ENCODE measurements at places on chromosomes 3 and 15.

DNA sequence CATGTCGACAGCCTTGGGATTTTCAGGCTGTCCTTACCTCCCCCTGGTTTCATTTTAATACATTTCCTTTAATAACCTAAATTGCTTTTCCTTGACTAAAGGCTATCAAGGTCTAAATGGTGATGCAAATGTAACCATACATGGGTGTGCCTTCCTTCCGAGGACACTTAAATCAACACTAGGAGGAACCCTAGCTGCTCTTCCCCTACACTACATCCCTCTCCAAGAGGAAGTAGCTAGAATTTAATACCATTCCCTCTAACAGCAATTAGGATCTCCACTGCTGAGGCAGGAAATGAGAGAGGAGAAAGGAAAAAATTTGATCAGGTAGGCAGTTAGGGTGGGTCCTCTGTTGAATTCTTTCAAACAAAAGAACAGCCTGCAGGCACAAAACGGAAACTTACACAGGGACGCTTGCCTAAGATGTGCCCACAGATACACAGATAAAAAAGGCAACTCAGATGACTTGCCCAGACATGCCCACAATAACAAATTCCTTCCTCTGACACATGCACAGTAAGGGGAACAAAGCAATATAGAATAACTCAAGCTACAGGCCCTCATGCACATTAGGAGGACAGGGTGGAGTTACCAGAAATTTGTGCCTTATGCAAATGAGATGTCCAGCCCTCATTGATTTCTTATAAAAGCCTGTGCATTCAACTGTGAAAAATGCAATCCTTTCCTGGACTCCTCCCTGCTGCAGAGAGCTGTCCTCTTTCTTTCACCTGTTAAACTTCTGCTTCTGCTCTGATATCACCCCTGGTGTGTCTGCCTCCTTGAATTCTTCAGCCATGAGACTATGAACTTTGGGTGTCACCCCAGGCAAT is 1024.4 kb upstream of the CADM2 start:
- peak; percentile 77 for DNase-seq

GRCh38 chr3:173921732-173922131 is 524.2 kb downstream of the NLGN1 start:
- DNase-seq: no peak

- DNase-seq: no peak
These were observed 24.9 kb downstream of the NXPE3 start for GRCh38 chr3:101803939-101804338.

- DNase-seq: no peak
These were observed 228.1 kb downstream of the ADAMTS9 start for GRCh38 chr3:64459711-64460110.

- no peak for DNase-seq
These were observed 6.9 kb downstream of the COL7A1 start for GRCh38 chr3:48588230-48588629.

- DNase-seq: no peak
These were observed 39.6 kb downstream of the FAM3D start for GRCh38 chr3:58626841-58627569.

GRCh38 chr3:49636883-49637609 is 37.1 kb upstream of the APEH start:
- no peak for DNase-seq

GRCh38 chr3:64638981-64639481 is 48.8 kb downstream of the ADAMTS9 start:
- DNase-seq: no peak

DNA sequence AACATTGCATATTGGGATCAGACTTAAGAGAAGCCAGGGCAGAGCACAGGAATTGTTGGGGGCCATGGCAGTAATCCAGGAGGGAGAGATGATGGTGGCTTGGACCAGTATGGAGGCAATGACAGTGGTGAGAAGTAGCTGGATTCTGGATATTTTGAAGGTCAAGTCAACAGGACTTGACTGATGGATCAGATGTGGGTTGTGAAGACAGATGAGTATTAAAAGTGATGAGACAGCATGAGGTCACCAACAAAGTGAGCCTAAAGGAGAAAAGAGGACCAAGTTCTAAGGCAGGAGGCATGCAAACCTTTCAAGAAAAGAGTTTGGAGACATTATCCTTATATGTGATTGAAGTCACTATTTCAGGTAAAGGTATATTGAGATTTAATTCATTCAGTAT is 56.6 kb upstream of the TIPARP start:
- DNase-seq: no peak

- peak; percentile 57 for DNase-seq
These were observed 39.2 kb upstream of the BCL2A1 start for GRCh38 chr15:80010131-80010673.

- no peak for DNase-seq
These were observed 11.1 kb upstream of the ECT2 start for GRCh38 chr3:172739462-172739861.

DNA sequence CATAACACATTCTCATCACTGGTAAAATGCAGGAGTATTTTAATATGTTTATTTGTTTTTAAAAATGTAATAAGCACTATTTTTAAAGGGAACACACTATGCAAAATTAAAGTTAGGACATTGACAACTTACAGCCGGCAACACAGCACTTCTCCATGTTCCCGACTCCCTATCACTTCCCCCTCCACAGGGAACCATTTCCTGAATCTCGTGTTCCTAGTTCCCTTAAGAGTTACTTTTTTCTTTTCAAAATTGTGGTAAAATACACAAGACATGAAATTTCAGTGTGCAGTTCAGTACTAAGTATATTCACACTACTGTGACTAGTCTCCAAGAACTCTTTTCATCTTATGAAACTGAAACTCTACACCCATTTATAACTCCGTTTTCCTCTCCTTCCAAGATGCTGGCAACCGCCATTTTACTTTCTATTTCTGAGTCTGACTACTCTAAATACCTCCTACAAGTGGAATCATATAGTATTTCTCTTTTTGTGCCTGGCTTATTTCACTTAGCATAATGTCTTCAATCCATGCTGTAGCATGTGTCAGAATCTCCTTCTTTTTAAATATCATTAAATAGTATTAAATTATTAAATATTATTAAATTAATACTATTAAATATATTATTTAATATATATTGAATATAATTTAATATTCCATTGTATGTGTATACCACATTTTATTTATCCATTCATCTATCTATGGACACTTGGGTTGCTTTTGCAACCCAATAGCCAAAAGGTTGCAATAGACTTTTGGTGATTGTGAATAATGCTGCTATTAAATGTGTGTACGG is 25.9 kb upstream of the UBE2Q2 start:
- no peak for DNase-seq

GRCh38 chr15:29988701-29989100 is 94.1 kb upstream of the GOLGA8J start:
- no peak for DNase-seq

- no peak for DNase-seq
These were observed 761.7 kb downstream of the VGLL3 start for GRCh38 chr3:86229086-86229774.

GRCh38 chr3:166071-166470 is 30.5 kb upstream of the CHL1 start:
- DNase-seq: no peak

- no peak for DNase-seq
These were observed 83.6 kb downstream of the NSUN3 start for GRCh38 chr3:94146455-94146854.

- DNase-seq: no peak
These were observed 69.5 kb downstream of the KCNAB1 start for GRCh38 chr3:156189927-156190326.

- DNase-seq: no peak
These were observed 69.3 kb downstream of the MESD start for GRCh38 chr15:80920271-80920699.

DNA sequence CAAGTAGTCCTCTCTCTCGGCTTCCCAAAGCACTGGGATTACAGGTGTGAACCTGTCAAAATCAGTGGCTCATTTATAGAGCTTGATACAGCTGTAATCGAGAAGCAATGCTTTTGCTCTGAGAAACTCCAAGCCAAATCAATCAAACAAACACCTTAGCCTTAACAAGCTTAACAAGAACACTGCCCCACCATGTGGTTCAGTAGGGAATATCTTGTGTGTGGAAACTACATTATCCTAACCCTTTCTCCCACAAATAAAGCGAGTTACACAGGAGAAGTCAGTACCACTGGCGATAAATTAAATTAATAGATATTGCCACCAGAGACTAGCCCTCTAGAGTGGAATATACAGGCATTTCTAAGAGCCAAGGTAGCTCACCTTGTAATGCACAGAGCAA is 13.9 kb downstream of the CDAN1 start:
- no peak for DNase-seq

DNA sequence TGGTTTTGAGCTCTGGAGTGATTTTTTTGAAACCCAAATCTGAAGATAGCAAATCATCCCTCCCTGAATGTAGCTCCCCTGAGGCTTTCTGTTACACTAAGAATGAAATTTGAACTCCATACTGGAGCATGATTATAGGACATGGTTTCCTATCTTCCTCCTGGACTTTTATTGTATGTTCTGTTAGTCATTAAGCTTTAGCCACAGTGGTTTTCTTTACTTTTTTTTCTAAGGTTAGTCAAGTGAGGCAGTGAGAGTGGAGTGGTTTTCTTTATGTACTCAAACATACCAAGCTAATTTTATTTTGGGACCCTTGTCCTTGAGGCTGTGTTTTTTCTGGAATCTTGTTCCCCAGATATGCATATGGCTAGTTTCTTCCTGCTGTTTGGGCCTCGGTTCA is 55.2 kb upstream of the FRMD4B start:
- no peak for DNase-seq

DNA sequence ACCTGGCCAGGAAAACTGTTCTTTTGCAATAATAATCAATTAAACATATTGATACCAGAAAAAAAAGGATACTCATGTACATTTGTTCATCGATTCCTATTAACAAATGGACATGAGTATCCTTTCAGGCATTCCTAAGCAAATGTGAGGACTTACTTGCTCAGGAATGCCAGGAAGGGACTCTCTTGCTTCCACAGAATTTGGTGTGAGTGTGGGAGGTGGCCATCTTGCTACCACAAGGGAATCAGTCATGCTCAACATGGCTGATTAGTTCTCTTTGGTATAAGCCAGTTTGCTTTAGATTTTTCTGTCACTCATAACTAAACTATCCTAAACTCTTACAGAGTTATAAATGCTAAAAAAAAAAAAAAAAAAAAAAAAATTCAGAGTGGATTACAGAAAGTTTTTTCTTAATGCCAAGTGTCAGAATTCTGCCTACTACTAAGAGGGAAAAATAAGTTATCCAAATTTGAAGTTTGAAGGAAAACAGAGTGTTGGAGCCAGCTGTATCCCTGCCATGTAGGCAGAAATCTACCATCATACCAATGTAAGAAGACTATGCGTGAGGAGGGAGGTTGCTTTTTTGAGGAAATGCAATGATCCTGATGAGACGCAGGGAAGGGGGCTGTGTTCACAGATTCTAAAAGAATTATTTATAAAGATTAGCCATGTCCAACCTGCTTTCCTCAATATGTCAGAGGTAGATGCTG is 98.7 kb downstream of the PLD1 start:
- no peak for DNase-seq

GRCh38 chr15:52109559-52110451 is 2.8 kb downstream of the BCL2L10 start:
- no peak for DNase-seq

GRCh38 chr3:34268032-34268709 is 469.7 kb downstream of the PDCD6IP start:
- no peak for DNase-seq

- DNase-seq: no peak
These were observed 137.6 kb downstream of the RPLP1 start for GRCh38 chr15:69590201-69590710.

DNA sequence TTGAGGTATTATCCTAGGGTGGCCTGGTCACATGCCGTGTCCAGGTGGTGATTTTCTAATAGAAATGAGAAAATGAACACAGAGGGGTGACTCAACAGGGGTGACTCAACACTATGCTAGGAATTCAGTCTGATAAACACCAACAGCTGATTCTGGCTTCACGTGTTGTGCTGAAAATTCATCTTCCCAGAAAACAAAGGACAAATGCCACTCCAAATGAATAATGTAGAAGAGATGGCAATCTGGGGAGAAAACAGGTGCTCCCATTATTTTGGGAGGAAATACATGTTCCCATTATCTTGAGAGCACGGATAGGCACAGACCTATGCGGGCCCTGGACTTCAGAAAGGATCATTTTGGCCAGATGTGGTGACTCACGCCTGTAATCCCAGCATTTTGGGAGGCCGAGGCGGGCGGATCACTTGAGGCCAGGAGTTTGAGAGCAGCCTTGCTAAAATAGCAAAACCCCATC is 101.2 kb upstream of the MEX3B start:
- DNase-seq: peak; percentile 27

GRCh38 chr3:105214590-105214989 is 152.1 kb upstream of the ALCAM start:
- no peak for DNase-seq

DNA sequence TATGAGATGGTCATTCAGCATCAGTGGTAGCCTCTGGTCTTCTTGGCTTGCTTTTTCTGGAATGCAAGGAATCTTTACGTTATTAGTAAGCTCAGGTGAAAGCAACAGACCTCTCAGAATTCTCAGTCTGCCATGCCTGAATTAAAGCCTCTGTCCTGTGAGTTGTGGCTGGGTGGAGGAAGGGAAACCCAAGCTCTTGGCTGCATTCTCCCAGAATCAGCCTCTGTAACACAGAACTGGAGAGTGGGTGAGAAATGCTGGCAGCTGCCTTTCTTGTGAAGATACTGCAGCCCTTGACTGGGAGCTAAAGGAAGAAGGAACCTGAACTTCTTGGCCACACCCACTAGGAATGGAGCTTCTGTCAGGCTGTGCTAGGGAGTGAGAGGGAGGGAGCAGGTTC is 505.8 kb downstream of the EPHA3 start:
- DNase-seq: no peak

DNA sequence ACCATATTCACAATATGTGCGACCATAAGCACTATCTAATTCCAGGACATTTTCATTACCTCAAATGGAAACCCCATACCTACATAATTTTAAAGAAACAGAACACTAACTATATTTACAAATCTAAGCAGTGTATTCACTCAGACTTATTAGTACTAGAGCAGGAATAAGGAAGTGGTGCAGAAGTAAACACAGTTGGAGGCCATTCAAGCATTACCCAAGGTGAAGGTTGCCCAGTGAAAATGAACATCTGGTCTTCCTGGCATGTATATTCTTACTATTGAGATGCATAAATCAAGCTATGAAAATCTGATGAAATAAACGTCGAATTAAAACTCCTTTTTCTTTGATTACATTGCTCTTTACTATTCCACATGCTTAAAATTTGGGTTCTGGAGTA is 78.9 kb upstream of the TTC14 start:
- DNase-seq: no peak

DNA sequence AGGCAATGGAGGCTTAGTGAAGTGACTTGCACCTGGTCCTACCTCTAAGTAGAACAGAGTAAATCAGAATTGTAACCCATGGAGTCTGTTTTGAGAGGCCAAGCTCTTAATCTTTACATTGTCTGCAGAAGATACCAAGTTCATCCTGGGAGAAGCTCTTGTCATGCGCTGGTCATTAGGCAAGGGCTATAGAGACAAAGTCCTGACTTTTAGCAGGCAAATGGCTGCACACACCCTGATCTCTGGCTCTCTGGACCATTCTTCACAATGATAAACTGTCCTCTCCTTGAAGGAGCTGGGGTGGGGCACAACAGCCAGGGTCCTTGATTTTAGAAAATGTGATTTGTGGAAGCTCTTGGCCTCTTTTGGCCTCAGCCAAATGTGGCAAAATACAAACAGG is 65.4 kb downstream of the MCTP2 start:
- no peak for DNase-seq

- no peak for DNase-seq
These were observed 163.9 kb downstream of the SMAD6 start for GRCh38 chr15:66865622-66866611.

GRCh38 chr3:42708611-42709151 is 6.1 kb upstream of the HHATL start:
- DNase-seq: no peak

GRCh38 chr3:33989229-33989628 is 190.8 kb downstream of the PDCD6IP start:
- no peak for DNase-seq
